Mesothelial cell of epicardium (in vitro differentiated cells): ENCODE measurements at places on chromosomes 2 and 18.

DNA sequence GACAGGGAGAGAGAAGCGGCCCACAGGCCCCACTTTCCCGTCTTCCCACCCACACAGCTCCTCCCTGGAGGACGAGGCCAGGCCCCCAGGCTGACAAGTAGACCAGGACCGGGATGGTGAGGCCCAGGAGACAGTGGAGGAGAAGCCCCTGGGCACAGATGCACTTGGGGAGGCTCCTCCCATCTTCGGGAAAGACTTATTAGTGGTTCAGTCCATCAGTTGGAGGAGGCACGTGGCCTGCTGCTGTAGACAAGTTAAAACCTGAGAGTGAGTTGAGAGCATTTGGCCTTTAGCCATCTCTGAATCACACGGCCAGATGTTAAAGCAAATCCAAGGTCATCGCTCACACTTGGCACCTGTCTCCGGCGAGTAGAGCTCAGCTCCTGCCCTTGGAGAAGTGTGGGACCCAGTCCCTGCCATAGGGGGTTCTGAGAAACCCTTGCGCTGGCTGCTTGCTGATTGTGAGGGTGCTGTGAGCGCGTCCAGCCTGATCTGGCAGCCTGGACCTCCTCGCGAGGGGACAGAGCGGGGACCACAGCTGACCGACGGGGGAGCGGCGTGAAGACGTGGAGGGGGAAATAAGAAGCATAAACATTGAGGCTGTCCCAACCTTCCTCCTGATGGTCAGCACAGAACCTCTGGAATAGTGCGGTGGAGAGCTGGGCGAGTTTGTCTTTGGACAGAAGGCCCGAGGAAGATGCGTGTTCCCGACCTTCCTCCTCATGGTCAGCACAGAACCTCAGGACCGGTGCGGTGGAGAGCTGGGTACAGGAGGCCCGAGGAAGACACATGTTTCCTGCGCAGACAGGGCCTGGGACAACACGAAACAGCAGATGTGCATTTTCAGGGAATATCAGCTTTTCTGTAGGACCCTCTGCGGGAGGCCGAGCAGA lies 24.7 kb upstream of the ALLC start:
- DNase-seq = no peak

- DNase-seq = peak; percentile 59
Observed at GRCh38 chr2:105329561-105330495, at the start of gene TGFBRAP1. TGFBRAP1 (minus strand) TSS chr2:105329735; CDS start chr2:105308301, 21,434 bp downstream.

DNA sequence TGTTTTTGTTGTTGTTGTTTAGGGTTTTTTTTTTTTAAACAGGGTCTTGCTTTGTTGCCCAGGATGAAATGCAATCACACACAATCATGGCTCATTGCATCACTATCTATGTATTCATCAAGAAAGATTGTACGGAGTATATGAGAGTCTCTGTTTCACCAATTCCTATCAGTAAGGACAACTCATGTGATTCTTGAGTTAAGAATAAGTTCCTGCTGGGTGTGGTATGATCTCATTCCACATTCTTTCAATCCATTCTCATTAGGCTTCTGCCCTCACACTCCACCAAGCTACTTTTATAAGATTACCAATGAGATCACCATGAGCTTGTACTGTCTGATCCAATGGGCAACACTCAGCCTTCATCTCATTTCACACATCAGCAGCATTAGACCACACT lies 9.1 kb upstream of the AP1S3 start:
- DNase-seq = no peak

DNA sequence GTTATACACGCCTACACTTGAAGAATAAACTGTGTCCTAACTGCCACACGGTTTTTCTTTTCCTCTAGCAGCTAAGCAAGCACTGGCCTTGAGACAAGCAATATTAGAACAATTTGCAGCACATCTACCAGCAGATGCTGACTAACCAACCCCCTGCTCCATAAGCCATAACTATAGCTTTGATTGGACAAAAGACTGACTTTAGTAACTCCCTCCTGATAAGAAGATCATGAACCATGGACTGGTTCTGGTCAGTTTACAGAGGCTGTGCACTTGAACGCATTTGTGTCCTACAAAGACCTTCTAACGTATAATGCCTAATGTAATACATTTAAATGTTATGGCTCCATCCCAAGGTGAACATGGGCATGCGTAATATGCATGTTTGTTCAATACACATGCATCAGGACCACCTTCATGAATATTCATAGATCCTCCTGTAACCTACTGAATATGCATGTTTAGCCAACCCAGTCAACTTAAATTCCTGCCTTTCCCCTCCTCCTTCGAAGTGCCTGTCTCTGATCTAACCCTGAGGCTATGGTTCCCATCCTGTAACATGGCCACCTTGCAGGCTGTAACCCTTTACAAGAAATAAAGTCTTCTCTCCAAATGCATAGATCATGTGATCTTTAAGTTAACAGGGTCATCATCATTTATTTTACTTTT lies 26.5 kb downstream of the SLC4A5 start:
- DNase-seq = no peak

DNA sequence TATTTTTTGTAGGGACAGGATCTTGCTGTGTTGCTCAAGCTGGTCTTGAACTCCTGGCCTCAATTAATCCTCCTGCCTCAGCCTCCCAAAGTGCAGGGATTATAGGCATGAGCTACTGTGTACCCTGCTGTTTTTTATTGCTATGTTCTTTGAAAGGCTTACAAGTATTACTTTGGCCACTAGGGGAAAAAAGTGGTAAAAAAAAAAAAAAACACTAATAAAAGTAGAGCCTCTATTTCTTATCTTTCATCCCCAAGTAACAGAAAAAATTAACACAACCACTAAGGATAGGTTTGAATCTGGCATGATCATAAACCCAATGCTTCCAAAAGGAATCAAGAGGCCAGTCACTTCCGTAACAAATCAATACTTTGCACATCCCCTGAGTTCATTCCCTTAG lies 11.6 kb downstream of the NOL10 start:
- DNase-seq = no peak

GRCh38 chr2:1758171-1758570 lies 13.9 kb upstream of the PXDN start:
- no peak for DNase-seq

- DNase-seq = no peak
Observed at GRCh38 chr2:137675584-137676327, 288.5 kb upstream of the HNMT start.

- DNase-seq = no peak
Observed at GRCh38 chr2:106344302-106344701, 123.9 kb downstream of the RGPD3 start.

GRCh38 chr2:46812361-46813019 lies 103.1 kb downstream of the MCFD2 start:
- DNase-seq = peak; percentile 79

DNA sequence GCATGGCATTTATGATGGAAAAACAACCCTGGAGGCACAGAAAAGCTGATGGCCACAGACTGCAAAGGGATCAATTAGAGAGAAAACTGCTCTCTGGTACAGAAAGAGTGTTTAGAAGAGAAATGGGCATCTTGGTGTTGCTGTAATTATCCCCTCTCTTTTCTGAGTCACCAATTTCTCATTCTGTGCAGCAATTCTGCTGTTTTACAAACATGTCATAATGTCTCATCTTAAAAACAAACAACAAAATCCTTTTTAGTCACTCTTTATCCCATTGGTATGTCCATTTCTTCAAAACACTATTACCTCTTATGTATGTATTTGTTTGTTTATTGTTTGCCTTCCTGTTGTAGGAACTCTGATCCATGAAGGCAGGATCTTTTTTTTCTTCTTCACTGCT lies 73.9 kb upstream of the HK2 start:
- no peak for DNase-seq

DNA sequence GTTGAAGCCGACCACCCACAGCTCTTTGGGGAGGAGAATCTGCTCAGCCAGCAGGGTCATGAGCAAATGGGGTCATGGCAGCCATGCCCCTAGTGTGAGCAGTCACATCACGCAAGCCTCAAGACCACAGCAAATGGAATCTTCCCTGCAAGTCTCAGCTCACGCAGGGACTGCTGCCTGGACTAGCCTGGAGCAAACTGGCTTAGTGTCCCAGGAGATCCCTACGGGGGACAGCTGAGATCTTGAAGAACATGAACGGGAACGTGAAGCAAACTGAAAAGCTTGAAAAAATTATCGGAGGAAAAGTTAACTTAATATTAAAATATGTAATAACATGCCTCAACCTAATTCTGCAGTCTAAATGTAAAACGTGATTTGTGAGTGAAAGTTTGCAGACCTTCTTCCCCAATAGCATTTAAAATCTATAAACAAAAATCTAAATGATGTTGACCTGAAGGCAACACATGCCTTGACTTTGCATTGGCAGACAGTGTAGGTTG lies 118.4 kb downstream of the FAM124B start:
- DNase-seq = no peak

DNA sequence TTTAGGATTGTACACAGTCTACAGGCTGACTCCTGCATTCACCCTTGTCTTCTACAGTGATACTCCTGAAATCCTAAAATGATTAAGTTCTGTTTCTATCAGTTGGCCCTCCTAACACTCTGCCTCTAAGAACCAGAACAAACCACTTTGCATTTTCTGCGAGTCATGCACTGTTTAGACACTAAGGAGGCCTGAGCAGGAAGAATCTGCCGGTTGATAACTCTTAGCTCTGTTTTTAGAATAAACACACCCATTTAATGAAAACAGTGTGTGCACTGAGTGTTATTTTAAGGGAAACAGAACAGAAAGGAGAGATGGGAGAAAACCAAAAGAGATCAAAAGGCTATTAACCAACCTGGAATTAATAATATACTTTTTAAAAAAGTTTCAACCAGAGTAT lies 22.9 kb upstream of the SSB start:
- no peak for DNase-seq

GRCh38 chr18:77308216-77308615 lies 58.6 kb downstream of the GALR1 start:
- DNase-seq = no peak

GRCh38 chr2:235098736-235099494 lies 147.1 kb downstream of the SH3BP4 start:
- DNase-seq = no peak

GRCh38 chr2:105893011-105893995 lies 148.6 kb downstream of the NCK2 start:
- no peak for DNase-seq

- DNase-seq = no peak
Observed at GRCh38 chr2:10297959-10298531, 4.7 kb upstream of the HPCAL1 start.
